ENCODE measurements at places on chromosomes 3 and 15. TPM values are rescaled to one million over a fixed set of nuclear protein-coding genes. Genes with fewer than 3 reads are reported as not detected.

Gene CCNB2
- total RNA-seq: 120 TPM

GRCh38 chr3:52385157-52385556 lies 59.7 kb downstream of the SEMA3G start:
- DNase-seq: peak; percentile 96

DNA sequence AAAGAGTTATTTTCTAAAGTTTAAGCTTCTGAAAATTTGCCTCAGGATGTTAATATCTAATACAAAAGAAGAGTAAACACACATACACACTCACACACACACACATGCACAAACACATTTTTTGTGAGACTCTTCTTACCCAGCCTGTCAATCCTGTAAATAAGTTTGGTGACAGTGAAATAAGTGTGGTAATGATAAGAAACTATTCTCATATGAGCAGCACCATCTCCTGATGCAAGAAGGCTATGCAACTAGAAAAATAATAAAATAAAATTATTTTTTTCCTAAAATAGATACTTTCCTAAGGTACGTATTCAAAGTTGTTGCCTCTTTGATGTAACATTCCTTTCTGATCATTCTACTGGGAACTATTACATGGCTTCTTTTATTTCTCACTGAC lies 155.1 kb downstream of the MECOM start:
- DNase-seq: no peak

GRCh38 chr3:13046569-13047274 lies 26.5 kb downstream of the IQSEC1 start:
- no peak for DNase-seq

DNA sequence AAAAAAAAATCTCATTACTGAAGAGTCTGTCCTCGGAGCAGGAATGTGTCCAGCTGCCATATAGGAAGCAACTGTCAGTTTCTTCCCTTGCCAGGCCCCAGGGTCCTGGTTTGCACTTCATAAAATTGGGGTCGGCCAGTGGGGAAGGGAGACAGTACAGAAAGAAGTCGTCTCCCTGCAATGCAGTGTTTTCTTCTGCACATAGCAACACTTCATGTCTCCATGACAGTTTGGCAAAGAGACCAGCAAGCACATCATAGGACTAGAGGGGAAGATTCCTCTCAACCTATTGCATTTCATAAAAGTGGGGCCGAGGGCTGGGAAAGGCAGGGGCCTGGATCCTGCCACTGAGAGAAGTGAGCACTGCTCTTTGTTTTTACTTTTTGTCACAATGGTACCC lies 138.2 kb upstream of the HACD2 start:
- no peak for DNase-seq
